ENCODE measurements at places on chromosomes 7 and 10.
A peak's percentile ranks its signal among the peaks of the same experiment; 100 is the strongest.

- no peak for DNase-seq
Observed at GRCh38 chr7:105691680-105692564, 110.6 kb upstream of the EFCAB10 start.

DNA sequence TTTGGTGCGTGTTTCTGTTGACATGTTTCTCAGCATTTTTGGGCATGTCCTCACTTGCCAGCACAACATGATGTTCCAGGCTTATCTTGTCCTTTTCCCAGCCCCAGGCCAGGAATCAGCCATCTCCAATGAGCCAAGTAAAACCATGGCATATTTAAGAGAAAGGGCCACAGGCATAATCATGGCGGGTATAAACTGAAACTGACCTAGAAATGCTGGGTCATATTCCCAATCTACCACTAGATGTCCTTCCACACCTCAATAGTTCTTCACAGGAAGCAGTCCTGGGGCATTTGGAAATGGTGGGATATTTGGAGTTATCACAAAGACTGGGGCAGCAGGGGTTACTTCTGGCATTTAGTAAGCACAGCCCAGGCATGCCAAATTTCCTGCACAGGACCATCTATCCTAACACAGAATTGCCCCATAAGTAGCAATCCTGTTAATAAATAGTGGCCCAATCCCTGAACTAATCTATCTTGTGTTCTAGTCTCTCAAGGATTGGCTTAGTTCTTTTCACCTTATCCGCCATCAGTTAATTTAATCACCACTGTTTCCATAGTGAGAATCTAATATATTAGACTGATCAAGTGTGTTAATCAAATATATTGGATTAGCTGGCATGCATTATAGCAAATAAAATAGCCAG lies 101.6 kb downstream of the NPSR1 start:
- peak; percentile 20 for DNase-seq

GRCh38 chr7:117190104-117190503 lies 132.8 kb downstream of the WNT2 start:
- no peak for DNase-seq

DNA sequence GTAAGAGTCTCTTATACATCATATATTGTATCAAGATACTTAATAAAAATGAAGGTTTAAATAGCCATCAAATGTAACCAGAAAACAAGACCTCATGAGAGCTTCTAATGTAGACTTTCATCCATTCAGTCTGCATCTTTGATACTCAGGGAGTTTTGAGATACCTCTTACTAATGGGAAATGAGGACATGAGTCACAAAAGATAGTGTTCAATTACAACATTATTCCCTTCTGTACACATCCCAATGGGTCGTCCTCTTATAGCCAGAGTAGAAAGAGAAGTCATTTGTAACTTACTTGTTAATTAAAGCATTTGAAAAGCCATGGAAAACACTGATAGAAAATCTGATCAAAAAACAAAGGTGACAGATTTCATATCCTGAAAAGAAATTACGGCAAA lies 19.4 kb downstream of the SHTN1 start:
- DNase-seq = no peak

DNA sequence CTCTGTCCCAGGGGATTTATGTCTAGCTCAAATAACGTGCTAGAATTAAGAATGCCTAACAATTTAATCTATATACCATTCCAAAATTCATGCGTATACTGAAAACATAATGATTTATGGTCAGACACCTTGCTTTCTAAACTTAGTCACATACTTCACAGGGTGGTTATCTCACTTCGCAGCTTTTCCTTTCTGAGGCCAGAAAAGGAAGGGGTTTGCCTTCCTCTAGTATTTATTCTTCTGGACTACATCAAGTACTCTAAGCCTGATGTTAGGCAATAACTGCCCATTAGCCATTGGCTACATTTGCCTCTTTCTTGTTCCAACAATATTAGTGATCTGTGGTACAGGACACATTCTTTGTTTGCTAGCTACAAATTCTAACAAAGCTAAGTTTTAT lies 72.6 kb upstream of the FHIP2A start:
- no peak for DNase-seq

DNA sequence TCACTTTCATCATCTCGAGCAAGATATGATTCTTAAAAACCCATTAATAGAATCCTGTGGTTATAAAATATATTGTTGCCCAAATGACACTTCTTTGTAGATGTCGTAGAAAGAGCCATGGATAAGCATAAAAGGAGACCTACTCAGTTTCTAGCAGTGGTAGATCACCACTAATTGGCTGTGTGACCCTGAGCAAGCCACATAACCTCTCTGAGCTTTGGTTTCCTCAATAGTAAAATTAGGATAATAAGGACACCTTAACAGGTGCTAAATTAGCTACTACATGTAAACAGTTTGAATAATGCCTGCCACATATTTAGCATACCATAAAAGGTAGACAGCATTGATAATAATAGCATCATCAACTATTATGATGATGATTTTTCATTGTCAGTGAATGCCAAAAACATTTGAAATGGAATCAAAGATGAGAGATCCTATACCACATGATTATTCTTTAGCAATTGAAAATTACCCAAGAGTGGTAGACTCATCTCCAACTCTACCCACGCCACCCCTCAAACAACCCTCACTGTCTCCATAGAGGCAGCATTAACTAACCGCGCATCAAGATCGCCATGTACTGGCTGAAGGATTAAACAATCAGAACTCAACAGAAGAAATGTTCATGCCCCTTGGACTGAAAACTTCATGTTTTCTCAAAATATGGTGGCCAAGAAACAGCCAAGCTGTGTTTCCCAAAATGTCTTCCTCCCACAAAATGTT lies 45.8 kb downstream of the CHST15 start:
- DNase-seq = no peak

DNA sequence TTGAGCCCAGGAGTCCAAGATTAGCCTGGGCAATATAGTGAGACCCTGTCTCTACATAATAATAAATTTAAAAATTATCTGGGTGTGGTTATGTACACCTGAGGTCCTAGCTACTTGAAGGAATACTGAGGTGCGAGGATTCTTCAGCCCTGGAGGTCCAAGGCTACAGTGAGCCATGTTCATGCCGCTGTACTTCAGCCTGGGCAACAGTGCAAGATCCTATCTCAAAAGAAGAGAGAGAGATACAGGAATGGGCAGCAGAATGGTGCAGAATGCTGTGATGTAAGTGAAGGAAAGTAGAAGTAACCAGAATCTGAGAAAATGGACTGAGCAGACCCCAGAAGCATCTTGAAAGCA lies 62.7 kb upstream of the EXOC4 start:
- DNase-seq = no peak

DNA sequence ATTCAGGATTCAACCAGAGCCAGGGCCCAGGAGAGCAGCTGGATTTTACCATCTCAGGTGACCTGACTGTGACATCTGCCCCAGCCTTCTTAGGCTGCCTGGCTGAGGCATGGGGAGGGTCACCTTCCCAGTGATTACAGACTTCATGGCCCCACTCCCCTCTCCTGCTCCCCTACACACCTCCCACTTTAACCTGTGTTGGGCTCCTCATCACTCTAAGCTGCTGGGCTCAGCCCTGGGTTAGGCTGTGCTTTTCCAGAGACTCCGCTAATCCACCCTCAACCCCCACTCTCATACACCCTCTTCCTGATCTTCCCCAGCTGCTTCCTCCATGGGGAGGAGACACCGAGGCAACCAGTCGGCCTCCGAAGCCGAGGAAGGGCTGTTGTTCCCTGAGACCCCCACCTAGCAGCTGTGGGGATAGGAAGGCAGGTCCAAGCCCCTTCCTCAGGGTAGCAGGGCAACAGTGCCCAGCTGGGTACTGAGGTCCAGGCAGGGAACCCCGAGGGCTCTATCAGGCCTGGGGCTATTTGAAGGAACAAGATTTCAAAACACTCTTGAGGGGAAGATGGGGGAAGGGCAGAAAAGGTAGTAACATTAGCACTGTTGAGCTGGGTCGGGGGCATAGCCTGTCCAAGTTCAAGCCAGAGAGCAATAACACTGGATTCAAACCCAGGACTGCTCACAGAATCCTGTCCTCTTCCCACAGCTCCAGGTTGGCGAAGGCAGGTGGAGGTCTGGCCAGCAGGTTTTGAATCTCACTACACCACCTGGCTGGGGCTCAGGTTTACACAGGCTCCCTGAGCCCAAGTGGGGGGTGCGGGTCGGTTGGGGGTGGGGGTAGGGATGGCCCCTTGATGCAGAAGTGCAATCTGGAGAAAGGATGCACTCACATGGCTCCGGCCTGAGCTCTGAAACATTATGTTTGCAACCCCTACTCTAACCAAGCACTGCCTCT lies 1.8 kb downstream of the IMPDH1 start:
- DNase-seq = no peak

DNA sequence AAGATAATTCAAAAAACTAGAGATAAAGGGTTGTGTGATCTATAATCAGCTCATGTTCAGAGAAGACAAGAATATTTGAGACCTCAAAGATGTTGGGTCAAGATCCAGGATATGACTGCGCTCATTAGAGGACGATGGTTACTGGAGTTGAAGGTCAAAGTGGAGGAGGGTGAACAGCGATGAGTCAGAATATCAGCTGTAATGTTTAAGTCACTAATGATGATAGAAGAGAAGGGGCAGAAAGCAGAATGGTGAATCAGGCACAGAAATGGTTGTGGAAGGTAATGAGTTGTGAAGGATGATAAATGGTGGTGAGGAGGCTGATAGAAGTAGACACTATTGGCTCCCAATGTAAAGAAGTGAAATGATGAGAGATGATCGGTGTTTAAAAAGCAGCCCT lies 540.3 kb downstream of the INHBA start:
- DNase-seq = no peak

GRCh38 chr10:44369854-44370253 lies 15.0 kb downstream of the CXCL12 start:
- no peak for DNase-seq

- DNase-seq = peak; percentile 62
Observed at GRCh38 chr7:801940-802381, 30.3 kb upstream of the SUN1 start.

DNA sequence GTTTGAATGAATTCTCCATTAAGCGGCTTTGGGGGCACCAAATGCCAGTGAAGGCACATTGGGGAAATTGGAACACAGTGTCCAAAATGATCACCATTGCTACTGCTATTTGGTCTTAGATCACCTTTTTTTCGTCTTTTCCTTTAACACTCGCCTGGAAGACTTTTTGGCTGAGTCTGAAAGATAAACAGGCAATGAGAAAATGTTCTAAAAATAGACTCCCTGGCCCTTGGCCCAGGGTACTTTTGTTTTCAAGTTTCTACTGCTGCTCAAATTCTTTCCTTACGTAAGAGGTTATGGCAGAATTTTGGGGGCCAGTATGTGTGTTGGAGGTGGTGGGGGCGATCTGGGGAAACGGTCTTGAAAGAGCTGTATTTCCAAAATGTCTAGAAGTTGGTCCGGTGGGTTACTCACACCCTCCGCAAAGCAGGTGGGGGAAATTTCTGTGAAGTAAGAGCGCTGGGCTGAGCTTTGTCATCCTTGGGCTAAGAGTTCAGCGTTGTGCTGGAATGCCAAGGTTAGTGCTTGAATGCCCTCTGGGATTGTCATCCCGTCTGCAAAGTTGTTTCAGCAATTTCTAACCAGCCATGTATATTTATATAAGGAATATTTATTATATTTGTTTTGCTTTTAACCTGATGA lies 1.3 kb upstream of the ITPRIP start:
- no peak for DNase-seq

DNA sequence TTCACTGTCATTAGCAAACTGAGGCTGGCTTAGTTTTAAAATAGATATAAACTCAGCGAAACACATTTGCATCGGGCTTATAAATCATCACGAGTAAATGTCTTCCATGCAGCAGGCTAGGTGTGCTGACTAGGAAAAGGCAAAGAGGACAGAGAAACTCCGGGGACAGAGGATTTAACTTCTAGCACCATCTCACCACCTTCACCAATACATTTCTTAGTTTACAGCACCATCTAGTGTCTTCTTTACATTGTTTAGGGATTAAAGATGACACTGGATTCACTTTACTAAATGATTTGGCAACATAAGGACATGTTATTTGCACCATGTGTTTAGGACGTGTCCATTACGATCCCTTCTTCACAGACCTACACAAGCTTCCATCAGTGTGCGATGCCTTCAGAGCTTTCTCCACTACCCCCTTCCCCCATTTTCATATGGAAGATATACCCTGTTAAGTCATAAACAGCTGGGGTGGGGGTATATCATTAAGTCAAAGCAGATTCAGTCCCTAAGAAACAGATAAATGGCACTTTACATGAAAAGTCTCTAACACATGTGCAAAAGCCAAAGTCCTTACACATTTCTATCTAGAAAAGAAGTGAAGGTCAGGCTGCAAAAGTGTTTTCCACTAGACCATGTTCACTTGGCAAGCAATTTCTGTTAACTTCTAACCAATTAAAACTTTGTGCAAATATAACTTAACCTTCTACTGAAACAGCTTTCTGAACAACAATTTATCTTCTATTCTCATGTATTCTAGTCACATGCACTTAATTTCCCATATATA lies 103.3 kb downstream of the GRB10 start:
- DNase-seq = no peak

- DNase-seq = peak; percentile 26
Observed at GRCh38 chr7:66558660-66559465, 69.8 kb upstream of the KCTD7 start.

GRCh38 chr7:25847336-25848070 lies 304.5 kb upstream of the NFE2L3 start:
- DNase-seq = no peak

DNA sequence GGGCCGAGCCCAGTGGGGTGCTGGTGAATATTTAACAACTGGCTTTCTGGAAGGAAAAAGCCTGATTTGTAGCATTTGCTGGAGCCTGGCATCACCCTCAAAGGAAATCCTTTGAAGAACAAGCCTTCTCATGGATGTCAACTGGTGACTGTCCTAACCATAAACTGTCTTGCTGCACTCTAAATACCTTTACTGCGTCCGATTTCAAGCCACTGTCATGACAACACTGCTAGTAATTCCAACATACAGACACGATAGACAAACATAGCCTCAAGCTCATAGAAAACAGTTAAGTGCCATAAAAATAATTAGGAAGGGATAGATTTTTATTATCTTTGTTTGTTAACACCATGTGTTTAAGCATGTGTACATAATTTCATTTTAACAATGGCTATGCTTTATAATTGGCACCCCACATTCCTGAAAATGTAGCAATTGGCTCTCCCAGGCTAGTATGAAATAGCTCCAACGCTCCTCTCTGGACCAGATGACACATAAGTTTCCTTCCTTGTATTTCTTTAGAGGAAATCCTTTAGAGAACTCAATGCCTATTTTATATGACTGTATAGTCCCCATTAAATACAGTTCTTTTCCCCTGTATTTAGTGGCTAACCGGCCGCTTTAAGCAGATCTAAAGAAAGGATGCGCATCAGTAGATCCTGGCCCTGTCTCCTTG lies 273.4 kb downstream of the PRPF18 start:
- no peak for DNase-seq

- no peak for DNase-seq
Observed at GRCh38 chr10:95403700-95404461, 113.1 kb upstream of the PDLIM1 start.
